ENCODE measurements at places on chromosomes 12 and 14.

GRCh38 chr12:95629392-95629791, 78.1 kb upstream of the USP44 start:
- ATAC-seq = no peak

DNA sequence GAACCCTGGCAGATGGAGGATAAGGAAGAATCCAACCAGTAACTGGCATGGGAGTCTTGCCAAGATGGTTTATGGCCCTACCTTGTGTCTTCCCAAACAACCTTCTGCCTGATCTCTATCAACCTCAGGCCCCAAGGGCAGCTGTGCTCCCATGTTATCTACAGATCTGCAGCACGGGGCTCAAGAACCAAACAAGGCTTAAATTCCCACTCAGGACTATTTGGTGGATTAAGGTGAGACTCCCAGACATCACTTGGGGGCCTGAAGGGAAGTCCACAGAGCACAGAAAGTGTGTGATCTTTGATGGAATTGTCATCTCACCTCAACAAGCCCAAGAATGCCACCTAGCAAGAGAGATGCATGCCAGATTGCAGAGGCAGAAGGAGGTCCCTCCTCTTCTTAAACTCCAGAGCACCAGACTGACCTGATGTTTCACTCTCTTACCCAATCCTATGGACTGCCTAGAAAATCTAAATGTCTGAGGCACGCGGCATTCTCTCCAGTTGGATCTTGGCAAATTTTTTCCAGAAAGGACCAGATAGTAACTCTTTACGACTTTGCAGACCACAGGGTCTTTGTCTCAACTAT, 759.5 kb upstream of the TBX3 start:
- ATAC-seq = no peak

DNA sequence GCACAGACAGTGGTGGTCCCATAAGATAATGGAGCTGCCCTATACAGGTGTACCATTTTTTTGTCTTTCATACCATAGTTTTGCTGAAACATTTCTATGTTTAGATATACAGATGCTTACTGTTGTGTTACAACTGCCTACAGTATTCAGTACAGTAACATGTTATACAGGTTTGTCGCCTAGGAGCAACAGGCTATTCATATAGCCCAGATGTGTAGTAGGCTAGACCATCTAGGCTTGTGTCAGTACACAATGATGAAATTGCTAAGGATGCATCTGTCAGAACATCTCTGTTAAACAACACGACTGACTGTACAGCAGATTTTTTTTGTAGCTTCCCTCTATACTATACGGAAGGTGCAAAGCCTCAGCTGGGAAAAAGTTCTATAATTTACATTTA, 30.5 kb downstream of the RAD9B start:
- peak; percentile 74 for ATAC-seq

DNA sequence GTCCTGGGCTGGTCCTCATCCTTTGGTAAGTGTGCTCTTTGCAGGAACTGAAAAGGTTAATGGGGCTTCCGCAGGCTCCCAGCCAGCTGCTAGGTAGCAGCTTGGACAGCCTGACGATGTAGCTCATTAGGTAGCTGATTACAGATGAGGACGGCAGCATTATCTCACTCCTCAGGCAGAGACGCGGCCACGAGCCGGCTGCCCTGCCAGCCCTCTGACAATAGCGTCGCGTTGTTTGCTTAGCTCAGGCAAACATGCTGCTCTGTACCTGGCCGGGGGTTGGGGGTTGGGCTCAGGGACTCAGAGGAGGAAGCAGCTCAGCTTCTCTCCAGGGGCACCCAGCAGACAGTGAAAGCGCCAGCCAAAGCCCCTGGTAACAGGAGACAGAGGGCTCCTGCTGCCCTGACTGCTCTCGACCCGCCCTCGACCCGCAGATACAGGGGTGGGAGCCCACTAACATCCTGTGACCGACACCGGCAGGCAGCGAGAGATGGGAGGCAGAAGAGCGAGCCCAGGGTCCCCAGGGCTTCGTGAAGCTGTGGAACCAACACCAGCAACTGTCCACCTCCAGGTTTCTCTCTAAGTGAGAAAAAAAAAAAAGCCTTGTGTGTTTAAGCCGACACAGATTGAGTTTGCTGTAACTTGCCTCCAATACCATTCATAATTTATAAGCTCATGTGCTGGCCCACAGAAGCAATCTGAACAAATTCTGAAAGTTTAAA, 53.4 kb upstream of the DLK1 start:
- ATAC-seq = no peak

Data from esophagus mucosa (tissue), 1 donor.